ENCODE measurements at places on chromosomes 6 and 20.

- peak; percentile 45 for DNase-seq
Observed at GRCh38 chr6:125789167-125789566, 1.6 kb upstream of the NCOA7 start.

GRCh38 chr6:17281100-17281496, at the start of gene RBM24:
TSS of gene RBM24 (plus strand) at chr6:17281361. CDS start at chr6:17281582, 221 bp downstream.
- DNase-seq = peak; percentile 58

DNA sequence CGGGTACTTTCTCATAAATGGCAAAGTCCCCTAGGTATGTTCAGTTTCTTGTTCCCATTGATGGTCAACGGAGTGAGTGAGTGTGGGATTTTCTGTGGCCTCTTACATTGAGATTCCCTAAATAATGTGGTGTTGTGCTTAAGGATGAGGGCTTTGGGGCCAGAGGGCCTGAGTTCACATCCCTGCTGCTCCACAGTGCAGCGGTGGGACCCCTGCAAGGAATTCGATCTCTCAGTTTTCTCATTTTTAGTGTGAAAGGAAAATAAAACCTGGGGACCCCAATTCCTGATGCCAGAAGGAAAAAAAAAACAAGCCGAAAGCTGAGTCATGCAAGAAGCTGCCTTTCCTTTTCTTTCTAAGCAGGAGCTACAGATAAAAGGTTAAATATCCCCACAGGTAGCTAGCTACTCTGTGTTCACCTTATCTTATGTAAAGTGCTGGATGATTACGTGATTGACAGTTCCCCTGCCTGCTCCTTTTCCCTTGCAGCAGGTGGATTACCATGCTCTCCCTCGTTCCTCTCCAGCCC, 120.2 kb upstream of the CLDN20 start:
- DNase-seq = no peak

GRCh38 chr6:143356101-143356880, 94.2 kb downstream of the ADAT2 start:
- no peak for DNase-seq

DNA sequence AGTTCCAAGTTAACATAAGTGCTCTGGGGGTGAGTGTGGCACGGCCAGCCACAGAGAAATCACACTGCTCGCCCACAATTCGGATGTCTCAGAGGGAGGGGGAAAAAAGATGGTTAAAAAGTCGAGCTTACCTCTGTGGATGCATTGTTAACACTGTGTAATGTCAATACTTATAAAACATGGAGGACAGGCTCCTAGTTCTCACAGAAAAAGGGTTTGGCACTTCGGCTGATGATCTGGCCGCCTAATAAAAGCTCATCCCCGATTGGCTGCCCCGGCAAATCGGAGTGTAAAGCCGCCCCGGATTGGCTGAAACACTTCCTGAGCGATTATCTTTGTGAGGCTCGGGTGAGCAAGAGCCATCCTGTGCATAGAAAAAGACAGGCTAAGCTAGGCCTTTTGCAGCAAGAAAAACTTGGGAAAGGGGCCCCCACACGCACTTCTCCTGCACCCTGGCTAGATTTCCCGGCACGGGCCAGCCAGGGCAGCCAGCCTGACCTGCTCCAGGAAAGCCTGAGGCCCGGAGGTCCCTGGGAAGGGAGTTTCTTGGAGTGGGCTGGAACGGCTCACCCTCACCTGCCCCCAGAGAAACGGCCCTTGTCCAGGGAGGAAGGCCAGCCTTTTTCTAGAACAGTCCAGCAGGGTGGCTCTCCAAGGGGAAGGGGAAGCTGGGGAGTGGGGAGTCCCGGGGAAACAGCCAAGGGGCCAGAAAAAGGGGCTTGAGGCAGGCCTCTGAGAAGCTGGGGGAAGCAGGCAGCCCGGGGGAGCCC, at the start of gene ZMYND8:
TSS of gene ZMYND8 (minus strand) at position 174 of the 770 bp plus-strand sequence. CDS start at position 145, 29 bp downstream.
- DNase-seq = peak; percentile 95

DNA sequence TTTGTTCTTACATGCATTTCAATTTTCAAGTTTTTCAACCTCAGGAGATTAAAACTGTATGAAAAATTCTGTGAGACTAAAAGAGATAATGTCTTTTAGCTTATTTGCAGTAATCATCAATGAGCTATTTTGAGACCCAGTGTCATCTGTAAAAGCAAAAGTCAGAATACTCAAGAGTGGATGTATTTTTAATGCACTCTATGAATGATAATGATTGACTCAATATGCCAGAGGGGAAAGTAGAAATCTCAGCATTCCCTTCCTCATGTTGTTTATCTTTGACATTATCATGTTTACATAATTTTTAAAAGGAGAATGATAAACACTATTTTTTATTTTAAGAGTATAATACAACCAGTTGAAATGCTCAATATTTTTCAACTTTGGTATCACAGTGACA, 162.1 kb downstream of the MMUT start:
- DNase-seq = no peak

DNA sequence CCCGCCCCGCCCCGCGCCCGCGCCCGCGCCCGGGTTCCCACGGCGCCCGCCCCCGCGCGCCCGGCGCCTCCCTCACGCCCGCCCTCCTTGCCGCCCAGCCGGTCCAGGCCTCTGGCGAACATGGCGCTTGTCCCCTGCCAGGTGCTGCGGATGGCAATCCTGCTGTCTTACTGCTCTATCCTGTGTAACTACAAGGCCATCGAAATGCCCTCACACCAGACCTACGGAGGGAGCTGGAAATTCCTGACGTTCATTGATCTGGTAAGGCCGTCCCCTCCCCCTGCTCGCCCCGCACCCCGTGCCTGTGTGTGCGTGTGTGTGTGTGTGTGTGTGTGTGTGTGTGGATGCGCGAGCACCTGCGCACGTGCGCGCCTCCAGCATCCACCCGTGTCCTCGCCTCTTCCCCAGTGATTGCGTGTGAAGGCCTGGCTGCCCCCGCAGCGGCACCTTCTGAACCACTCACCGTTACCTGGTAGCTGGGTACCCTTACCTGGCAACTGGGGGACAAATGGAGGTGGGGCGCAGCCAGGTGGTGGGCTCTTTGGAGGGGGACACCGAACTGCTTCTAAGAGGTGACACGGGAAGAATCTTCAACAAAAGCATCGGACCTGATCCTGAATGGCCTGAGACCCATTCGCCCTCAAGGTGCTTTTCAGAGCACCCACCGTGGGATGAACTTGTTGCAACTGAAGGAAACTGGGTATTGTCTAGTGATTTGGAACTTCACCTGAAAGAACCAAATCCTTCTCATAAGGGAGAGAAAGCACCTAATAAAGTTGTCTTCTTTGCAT, at the start of gene AIG1:
TSS of gene AIG1 (plus strand) at position 84 of the 791 bp plus-strand sequence. CDS start at position 121, 37 bp downstream.
- peak; percentile 66 for DNase-seq

- DNase-seq = no peak
Observed at GRCh38 chr6:143772116-143773086, 70.7 kb upstream of the LTV1 start.

DNA sequence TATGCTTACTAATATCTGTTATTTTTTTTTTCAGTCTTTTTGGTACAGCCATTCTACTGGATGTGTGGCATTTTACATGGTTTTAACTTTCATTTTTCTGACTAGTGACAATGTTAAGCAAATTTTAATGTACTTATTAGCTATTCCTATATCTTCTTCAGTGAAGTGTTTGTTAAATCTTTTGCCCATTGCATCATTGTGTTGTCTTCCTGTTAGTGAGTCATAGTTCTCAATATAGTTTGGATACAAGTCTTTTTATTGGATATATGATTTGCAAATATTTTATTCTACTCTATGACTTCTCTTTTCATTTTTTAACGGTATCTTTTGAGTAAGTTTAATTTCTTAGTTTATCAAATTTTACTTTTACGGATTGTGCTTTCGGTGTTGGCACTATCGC, 519.4 kb downstream of the CDKAL1 start:
- DNase-seq = no peak

GRCh38 chr6:47145212-47145611, 103.1 kb upstream of the ADGRF1 start:
- no peak for DNase-seq

GRCh38 chr6:99362678-99363268, 13.3 kb upstream of the FAXC start:
- DNase-seq = no peak

- DNase-seq = no peak
Observed at GRCh38 chr6:40630488-40630887, 43.3 kb upstream of the LRFN2 start.

DNA sequence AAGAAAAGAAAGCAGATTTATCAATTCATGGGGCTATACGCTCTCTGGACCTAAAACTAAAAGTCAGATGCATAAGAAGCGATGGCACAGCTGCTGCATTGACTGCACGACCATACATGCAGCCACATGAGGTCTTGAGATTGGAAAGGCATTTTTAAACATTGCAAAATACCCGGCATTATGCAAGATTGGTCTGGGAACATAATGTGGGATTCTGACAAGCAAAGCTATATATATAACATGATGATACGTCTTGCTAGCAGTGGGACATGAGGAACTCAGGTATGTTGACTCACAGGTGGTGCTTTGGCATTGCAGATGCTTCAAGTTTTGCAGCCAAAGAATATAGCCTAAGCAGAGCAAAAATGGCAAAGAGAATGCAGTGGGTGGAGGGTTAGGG, 55.1 kb downstream of the SAMD3 start:
- no peak for DNase-seq

GRCh38 chr6:1108198-1108597, 203.7 kb upstream of the FOXQ1 start:
- no peak for DNase-seq

DNA sequence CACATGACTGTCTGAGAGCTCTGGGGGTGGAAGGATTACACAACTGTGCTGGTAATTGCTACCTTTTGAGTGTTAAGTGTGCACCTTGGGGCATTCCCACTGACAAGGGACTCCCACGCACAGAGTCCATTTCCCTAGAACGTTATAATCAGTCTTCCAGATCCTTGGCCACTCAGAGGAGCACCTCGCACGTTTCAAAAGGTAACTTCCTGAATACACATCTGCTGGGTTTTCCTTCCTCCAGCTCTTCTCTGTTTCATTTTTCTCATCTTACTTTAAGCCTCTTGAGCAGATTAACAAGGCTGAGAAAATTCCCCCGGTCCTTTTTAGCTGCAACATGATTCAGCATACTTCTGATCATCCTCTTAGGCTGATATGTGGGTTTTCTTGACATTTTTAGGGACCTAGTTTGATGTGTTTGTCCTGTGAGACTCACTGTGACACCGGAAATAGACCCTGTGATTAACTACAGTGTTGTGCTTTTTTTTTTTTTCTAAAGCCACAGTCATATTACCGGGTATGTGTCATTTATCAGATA, 98.4 kb upstream of the DUSP22 start:
- DNase-seq = no peak

GRCh38 chr20:23270382-23270911, 80.1 kb upstream of the NXT1 start:
- DNase-seq = no peak

- DNase-seq = no peak
Observed at GRCh38 chr20:18851629-18852028, 38.0 kb downstream of the SCP2D1 start.

- DNase-seq = no peak
Observed at GRCh38 chr6:164296411-164296810, 881.9 kb downstream of the QKI start.

DNA sequence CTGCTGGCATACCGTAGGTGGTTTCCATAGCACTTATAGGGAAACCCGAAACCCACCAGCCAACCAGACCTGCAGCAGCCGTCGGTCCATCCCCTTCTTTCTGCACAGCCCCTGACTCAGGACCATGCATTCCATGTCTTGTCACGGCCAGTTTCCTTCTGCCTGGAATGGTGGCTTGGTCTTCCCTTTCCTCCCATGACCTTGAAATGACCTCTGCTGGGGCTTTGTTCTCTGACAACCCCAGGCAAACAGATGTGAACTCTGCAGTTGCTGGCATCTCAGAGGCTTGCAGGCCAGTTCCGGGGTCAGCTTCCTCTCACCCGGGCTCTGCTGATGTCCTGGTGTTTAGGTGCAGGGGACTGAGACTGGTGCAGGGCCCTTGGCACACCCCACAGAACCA, 250.8 kb downstream of the SMOC2 start:
- DNase-seq = no peak

DNA sequence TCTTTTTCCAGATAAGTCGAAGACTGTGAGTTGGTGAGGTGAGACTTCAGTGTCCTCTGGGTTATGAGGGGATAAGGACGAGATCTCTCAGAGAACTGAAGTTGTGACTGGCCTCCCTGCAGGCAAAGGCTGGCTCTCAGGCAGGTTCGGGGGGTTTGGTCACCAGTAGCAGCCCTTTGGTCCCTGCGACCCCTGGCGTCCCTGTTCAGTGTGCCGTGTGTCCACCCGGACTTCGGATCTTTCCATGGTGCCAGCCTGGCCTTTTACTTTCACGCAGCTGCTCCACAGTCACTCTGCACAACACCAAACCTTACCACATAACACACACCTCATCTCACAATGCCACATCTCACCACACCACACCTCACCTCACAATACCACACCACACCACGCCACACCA, 131.9 kb downstream of the ERMARD start:
- no peak for DNase-seq

DNA sequence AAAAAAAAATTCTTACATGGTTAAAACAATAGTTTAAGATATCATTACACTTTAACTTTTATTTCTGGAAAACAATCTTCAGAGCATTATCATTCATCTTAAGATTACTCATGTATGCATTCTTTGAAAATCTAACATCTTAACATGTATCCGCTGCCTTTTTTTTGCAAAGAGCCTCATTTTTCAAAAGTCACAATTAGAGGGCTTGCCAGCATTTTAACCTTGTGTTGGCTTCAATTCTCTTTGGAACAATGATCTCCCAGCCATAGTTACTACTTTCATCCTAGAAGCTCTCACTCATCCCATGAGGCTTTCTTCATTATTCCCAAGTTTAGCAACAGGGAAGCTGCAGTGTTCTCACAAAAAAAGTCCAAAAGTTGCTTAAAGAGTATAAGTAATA, 330.8 kb downstream of the BCKDHB start:
- no peak for DNase-seq

GRCh38 chr6:9948678-9949077, 466.2 kb downstream of the TFAP2A start:
- no peak for DNase-seq

- DNase-seq = no peak
Observed at GRCh38 chr20:62286493-62287064, 16.2 kb upstream of the ADRM1 start.

DNA sequence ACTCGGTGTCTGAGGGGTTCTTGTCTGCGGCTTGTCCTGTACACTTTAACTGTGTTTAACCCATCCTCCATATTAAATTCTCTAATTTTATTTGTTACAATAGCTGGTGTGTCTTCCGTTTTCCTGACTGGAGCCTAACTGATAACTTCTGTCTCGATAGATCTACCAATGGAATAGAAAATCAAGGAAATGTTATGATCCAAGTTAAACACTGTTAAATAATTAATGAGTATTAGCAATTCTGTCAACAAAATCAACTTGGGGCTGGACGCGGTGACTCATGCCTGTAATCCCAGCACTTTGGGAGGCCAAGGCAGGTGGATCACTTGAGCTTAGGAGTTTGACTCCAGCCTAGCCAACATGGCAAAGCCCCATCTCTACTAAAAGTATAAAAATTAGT, 81.7 kb downstream of the DNAH8 start:
- no peak for DNase-seq

Data from testis (tissue), 5 donors.